Hepatocyte (in vitro differentiated cells): ENCODE measurements at places on chromosomes 2 and 18. TPM values are rescaled to one million over a fixed set of nuclear protein-coding genes. Genes with fewer than 3 reads are reported as not detected.

TET3 gene
- total RNA-seq, result 11.5 and 14.5 TPM in 2 replicates

CRYGD gene
- not detected in 2 replicates for total RNA-seq

CDK15 gene
- 0.80 and 4.0 TPM in 2 replicates for total RNA-seq

MPP4 gene
- total RNA-seq, result 0.77 TPM in 1 of 2 replicates, not detected in the other

XIRP2 gene
- total RNA-seq, result not detected in 2 replicates

EPB41L3 gene
- 24.5 and 31.7 TPM in 2 replicates for total RNA-seq

CNGA3 gene
- total RNA-seq, result 0.04 and 0.13 TPM in 2 replicates

MALL gene
- total RNA-seq, result 30.8 and 36.0 TPM in 2 replicates

NOSTRIN gene
- total RNA-seq, result 10.7 and 19.1 TPM in 2 replicates

SCN3A gene
- 13.2 and 14.5 TPM in 2 replicates for total RNA-seq
